ENCODE measurements at places on chromosomes 2 and 18.

DNA sequence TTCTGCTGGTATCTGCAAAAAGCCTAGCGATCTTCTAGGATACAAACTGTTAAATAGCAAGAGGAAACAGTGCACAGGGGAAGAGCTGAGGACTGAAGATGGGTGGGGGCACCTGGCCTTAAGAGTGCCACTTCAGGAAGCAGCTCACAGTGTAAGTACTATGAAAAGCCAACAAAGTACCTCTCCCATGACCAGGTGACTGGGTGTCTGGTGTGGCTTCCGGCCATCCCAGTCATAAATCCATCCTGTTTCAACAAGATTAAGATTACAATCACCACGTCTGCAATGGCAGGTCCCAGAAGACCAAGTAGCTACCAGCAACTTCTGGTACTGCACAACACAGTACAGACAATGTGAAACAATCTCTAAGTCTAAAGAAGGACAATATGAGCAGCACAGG, 15.9 kb downstream of the ERFE start:
- DNase-seq = no peak

GRCh38 chr2:77192811-77193289, 329.3 kb downstream of the LRRTM4 start:
- DNase-seq = no peak

GRCh38 chr2:216107760-216108159, 1.4 kb upstream of the XRCC5 start:
- DNase-seq = no peak

- DNase-seq = no peak
These were observed 75.4 kb upstream of the UBE2E3 start for GRCh38 chr2:180905002-180905401.

DNA sequence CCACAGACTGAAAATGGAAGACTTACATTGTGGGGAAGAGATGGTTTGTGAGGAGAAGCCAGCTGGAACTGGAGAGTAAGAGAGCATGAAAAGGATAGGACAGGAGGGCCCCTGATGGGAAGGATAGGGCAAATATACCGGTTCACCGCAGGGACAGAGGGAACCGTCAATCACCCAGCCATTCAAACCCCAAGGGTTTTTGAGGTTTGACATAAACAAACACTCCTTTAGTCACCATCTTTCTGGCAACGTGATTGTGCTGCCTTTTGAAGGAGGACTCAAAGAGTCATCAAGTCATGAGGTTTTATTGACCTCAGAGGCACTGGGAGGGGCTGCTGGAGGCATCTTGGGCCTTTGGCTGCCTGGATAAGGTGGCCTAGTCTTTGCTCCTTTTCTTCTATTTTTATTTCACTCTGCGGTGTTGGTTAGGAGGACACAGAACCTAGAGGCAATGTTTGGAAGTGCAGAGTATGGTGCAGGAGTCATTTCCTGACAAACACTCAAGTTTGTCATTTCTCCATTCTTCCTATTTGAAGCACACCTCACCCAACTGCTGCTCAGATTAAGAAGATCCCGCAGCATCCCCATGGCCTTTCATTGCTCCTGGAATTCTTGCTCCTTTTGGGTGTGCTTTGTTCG, 487.3 kb upstream of the SPRED2 start:
- no peak for DNase-seq

DNA sequence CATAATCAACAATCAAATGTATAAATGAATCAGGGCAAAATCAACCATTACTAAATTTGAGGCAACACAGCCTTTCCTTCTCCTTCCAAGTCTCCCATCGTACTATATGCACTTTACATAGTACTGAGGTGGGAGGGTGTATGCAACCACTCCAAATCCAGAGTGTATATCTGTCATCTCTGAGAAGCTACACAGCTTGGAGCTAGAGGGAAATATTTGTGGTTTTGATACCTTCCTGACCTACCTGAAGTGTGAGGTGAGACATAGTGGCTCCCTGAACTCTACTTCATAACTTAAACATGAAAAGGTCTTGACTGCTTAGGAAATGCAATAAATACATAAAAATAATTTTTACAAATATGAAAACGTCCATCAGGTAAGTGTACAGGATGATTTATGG, 30.1 kb upstream of the SLC40A1 start:
- no peak for DNase-seq

- peak; percentile 72 for DNase-seq
These were observed 95.1 kb downstream of the MYO5B start for GRCh38 chr18:50099725-50100407.

- peak; percentile 36 for DNase-seq
These were observed 366.9 kb upstream of the SLC14A2 start for GRCh38 chr18:45248240-45248903.

DNA sequence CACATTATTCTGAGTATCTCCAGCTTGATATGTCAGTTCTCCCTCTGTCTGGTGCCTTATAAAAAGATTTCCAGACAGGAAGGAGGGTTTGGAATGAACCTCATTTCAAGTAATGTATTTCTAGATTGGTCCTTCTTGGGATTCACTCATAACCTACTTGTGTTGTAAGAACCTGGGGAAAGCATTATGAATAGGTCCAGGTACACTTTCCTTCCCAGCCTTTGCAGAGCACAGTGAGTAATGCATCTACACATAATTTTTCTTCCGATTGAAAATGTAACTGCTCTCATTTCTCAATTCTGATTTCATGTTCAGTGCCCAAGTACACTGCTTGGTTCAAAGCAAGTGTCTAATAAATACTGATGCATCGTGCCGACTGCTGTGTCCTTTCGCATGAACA, 25.0 kb upstream of the ACAA2 start:
- DNase-seq = no peak

DNA sequence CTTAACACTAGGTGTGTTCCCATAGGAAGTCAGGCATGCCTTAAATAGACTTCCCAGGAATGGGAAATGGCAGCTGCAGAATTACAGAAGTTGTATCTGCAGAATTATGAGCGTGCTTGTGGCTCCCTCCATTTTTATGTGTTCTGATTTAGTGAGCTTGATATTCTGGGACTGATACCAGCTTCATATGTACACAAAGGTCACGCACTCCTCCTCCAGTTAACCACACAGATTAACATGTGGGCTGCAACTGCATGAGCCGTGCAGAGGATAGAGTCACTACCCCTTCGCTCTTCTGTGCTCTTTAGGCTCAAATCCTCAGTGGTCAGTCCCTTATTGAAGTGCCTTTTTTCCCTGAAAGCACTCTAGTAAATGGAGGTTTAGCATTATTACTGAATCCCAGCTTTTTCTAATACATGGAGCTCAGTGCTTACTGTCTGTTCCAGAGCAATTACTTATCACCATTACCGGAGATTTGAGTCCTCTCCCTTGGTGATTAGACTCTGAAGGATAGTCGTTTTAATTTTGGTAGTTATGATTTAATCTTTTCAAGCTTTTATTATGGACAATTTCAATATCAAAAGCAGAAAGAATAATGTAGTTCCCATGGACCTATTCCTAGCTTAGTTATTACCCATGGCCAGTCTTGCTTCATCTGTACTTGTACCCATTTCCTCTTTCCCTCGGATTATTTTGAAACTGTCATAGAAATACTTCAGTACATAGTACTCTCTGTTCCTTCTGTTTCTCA, 238.3 kb downstream of the PRKCE start:
- DNase-seq = no peak

GRCh38 chr2:217623281-217623912, 379.4 kb downstream of the TNS1 start:
- DNase-seq = no peak

GRCh38 chr2:22748909-22749308, 636.1 kb upstream of the KLHL29 start:
- no peak for DNase-seq

GRCh38 chr2:136110526-136110925, 7.4 kb downstream of the CXCR4 start:
- DNase-seq = no peak

- no peak for DNase-seq
These were observed 253.2 kb upstream of the SP5 start for GRCh38 chr2:170461889-170462288.

DNA sequence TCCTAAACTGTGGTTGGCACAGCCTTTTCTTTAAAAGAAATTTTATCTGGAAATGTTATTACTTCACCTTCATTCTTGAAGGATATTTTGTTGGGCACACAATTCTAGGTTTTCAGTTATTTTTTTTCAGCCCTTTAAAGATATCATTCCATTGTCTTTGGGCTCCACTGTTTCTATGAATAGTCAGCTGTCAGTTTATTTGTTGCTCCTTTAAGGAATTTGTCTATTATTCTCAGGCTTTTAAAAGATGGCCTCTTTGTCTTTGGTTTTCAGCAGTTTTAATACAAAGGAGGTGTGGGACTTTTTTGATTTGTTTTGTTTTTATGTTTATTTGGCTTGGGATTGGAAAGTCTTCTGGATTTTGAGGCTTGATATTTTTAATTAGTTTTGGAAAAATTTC, 61.8 kb downstream of the VAPA start:
- DNase-seq = no peak

- no peak for DNase-seq
These were observed 79.0 kb downstream of the OLA1 start for GRCh38 chr2:174169372-174169771.

DNA sequence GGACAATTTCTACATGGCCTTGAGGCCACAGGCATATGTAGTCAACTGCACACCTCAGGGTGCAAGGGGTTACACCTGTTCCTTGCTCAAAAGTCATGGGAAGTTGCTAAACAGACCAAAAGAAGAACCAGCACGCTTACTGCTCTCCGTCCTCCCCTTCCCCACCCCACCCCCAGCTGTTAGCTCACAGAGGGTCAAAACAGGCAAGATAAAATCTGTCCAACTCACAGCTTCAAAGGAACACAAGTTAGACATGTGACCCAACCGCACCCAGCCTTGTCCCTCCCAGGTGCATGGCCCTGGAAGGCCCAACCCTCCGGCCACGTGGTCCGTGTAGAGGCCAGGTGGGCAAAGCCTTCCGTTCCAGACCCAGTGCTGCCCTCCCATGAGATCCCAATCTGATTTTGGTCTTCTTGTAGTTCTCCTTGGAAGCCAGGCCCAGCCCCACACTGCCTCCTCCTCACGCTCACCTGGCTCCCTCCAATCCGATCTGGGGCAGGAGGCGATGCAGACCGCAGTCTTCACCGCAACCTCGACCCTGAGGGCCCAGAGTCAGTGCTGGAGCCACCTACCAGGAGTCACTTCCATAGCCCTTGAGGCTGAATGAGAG, 14.5 kb upstream of the ASPRV1 start:
- no peak for DNase-seq

Data from non-pigmented ciliary epithelial cell (primary cell).